ENCODE measurements at places on chromosomes 6 and 20.

DNA sequence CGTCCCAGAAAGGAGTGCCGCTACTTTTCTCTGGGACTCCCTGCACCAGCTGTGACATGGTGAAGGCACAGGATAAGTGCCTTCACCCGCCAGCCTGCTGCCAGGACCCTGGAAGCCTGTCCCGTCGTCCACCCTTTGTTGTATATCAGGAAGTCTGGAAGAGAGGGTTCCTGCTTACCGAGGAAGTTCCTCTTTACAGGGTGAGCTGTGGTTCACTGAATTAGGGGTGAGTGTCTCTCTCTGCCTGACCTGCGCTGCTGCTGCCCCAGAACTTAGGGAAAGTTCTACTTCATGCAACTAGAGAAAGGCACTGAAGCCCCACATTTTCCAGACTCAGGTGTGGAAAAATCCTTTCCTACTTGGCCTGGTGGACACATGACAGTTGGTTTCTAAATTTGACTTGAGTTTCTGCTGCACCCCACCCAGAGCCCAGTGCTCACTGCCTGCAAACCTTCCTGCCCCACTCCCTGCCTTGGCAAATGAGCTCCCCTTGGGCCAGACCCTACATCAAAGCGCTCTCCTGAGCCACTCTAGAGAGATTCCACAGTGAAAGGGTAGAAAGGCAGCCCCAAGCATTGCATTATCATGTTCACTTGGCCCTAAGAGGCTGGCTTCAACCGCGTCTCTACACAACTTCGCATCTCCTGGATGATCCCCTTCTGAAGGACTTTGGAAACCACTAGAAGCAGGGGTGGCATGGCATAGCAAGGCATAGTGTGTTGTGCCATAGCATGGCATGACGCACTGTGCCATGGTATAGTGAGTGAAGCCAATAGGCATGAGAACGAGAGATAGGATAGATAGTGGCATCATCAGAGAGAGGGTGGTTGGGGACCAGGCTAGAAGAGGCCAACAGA is 215.8 kb upstream of the CDYL start:
- no peak for DNase-seq

- no peak for DNase-seq
Measured at GRCh38 chr6:20875369-20875963, 341.2 kb downstream of the CDKAL1 start.

GRCh38 chr6:159981403-159982245 is 12.7 kb downstream of the IGF2R start:
- DNase-seq = no peak

GRCh38 chr6:134436281-134436815 is 118.4 kb upstream of the SGK1 start:
- no peak for DNase-seq

DNA sequence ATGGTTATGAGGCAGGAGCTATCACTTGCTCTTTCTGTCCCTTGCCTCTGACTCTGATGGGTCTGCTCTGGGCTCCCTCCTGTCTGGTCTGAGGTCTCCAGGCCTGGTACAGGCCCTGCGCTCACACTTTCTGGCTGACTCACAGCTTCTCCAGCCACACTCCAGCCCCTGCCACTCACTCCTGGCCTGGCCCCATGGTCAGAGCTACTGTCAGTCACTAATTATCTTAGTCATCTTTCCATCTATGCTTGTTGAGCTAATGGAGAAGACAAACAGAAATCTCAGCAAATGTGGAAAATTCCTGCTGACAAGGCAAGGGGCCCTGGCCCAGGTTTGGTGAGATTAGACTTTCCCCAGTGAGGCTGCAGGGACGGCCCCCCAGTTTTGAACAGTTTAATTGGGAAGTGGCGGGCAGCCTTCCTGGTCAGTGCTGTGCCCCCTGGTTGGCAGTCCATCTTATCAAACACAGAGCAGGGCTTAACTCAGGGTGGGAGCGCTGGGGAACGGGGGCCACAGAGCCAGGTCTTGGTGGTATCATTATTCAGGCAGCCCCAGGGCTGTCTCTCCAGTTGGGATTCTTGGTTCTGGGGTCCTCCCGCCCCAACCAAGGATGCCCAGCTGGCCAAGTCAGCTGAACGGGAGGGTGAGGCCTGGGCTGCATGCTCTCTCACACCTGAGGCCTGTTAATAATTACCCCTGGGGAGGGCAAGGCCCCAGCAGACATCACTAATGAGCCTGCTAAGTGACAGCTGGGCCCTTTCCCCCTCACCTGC is 63.4 kb downstream of the VEGFA start:
- no peak for DNase-seq

DNA sequence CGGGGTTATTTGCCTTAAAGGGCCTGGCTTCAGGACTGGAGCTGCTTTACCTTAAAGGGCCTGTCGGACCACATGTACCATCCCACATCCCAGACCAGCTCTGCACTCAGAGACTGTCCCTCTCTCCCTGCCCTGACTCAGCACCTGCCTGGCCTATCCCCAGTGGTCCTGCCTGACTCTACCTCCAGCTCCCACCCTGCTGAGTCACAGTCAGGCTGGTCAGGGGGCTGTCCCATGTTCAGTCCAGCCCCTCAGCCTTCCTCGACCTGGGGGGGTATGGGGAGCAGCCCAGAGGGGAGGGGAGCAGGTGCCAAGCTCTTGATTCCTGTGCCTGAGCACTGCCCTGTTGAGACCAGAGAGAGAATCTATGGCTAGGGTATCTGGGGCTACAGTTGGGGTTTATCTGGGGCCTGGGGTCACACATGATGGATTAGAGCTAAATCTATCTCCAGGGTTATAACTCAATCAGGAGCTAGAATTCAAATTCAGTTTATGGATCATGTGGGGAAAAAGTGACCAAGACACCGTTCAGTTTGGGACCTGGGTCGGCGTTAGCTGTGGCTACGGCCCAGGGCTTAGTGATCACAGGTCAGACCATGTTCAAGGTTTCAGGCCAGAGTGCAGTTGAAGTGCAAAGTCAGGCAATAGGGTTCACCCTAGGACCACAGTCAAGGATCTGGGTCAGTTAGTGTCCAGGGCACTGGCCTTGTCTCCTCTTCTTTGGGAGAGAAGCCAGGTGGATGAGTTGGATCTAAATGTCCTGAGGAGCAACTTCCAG is 9.4 kb upstream of the TRIB3 start:
- no peak for DNase-seq

DNA sequence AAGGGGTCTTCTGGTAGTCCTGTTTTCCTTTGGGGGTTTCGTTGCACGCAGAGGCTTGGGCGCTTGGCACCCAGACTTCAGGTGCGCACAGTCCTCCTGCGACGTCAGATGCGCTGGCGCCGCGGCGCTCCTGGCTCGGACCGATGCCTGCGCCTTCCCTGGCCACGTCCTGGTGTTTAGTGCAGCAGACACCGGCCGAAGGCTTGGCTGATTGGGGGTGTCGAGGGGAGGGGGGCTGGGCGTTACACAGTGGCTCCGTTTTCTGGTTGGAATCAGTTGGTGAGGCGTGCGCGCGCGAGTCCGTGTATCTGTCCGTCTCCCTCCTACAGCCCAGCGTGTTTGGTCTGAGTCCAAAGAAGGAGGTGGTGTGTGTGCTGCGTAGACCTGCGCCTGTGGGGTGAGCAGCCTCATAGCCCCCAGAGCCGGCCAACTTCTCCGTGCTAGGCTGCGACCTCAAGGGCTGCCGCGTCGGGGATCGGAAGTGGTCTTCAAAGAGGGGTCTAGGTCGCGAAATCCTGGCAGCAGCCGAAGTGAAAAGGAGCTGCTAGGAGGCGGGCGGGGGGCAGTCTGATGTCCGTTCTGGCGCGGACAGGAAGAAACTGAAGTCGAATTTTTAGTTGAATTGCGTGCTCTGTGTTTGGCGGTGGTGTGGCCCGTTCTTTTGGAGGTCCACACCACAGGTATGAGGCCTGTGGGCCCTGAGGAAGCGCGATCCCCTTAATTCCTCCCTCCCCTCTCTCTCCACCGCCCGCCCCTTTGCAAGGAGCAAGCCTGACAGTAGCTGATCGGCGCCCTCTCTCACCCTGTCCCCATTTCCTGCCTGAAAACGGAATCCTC is 1.5 kb downstream of the SYNDIG1 start:
- DNase-seq = no peak

GRCh38 chr20:41011551-41012067 is 17.0 kb upstream of the TOP1 start:
- no peak for DNase-seq

- DNase-seq = no peak
Measured at GRCh38 chr6:167113047-167113754, 9.7 kb upstream of the CCR6 start.

DNA sequence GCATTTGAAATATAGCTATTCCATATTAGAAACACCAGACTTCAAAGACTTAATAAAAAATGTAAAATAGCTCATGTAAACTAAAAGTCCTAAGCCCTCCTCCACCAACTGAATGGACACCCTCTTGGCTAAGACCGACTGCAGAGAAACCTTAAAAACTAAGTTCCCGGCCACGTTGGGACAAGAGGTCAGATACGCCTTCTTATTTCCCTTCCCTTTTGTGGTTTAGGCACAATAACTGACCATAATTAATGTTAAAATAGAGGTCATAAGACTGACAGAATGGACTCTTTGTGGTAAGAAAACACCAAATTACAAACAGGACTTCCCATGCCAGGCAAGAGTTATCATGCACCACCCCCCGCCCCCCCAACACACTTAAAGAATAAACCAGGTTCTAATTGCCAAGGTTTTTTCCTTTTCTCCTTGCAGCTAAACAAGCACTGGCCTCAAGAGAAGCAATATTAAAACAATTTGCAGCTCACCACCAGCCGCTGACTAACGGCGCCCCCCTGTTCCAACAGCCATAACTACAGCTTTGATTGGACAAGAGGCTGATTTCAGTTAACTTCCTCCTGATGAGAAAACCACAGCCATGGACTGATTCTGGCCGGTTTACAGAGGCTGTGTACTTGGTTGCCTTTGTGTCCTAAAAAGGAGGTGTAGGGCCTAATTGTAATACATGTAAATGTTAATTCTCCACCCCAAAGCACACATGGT is 10.7 kb upstream of the LAMP5 start:
- no peak for DNase-seq

- DNase-seq = no peak
Measured at GRCh38 chr6:110398778-110399177, 16.6 kb downstream of the DDO start.

GRCh38 chr20:2840138-2840966 is at the start of the genes PCED1A and VPS16:
Gene PCED1A (minus strand): TSS chr20:2840655. CDS start chr20:2839912, 743 bp downstream.
Gene VPS16 (plus strand): TSS chr20:2840745. CDS start chr20:2840775, 30 bp downstream.
- no peak for DNase-seq

DNA sequence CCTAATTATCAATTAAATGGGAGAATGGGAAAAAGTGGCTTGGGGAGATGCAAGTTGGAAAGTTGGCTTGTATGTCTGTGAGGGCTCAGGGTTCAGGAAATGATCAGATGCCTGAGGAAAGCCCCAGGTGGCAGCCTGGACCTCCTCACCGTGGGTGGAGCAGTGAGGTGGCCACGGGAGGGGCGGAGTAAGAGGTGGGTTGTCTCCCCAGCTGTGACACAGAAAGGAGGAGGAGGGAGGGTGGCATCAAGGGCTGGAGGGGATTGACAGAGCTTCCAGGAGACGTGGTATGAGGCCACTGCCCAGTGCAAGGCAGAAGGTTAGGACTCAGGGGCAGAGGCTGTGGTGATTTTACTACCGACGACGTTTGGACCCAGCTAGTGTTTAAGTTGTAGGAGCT is 672.2 kb downstream of the PRKN start:
- no peak for DNase-seq

GRCh38 chr6:20156824-20157223 is 55.4 kb downstream of the MBOAT1 start:
- no peak for DNase-seq

DNA sequence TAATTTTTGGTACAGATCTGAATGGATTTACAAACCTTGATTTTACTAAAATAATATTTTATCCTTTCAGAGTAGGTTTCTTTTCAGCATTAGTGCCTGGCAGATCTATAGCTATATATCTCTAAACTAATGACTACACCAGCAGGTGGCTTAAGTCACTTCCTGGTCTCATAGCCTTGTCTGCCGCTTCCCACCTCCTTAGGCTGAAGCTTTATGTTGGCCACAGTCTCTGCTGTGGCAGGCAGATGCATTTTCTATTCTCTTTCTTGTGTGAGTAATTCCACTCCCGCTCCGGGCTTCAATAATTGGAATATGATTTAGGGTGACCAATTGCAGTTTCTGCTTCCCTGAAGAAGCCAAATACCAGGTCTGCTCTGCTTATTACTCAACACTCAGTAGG is 226.8 kb upstream of the HS3ST5 start:
- DNase-seq = no peak

DNA sequence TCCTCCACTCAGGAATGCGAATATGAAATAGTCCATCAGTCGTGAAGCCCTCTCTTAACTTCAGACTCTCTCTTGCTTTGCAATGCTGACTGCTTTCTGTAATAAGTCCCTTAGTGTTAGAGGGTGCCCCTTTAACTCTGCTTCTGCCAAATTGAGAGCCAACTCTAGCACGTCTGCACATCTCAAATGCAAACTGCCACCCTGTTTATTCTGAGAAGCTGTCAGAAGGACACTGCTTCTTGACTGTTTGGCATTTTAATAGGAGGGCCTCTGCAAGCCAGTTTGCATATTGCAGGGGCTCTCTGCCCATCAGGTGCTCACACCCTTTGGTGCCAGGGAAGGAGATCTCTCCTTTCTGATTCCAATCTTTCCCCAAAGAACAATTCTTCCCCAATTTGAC is 589.8 kb upstream of the CDH4 start:
- DNase-seq = no peak

GRCh38 chr6:150717419-150717818 is 117.7 kb downstream of the PLEKHG1 start:
- DNase-seq = no peak

DNA sequence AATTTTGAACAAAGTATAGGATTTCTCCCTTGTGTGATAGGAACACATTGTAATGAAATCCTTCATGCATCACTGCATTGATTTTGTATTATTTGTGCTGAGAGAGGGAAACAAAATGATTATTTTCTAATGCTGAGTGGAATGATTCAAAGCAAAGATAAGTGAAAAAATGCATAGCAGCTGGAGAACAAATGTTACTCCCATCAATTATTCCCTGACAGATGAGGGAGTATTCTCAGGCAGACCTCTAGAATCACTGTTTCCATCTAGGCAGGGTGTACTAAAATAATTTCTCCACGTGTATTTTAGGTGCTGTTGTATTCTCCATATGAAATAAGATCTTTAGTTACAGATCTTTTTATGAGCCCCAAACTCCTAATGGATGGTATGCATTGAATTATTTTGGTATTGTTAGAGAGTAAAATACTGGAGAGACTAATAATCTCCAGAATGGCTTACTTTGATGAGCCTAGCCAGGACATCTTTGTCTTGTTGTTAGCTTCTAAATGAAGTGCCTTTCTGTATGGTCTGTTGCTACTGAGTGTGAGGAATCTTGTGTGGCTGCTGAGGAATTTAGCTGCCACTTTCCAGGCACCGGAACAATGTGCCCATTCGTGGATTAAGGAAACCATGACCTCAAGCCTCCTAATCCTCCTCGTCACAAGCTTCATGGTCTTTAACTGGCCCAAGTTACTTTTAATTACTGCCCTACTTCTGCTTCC is 39.6 kb downstream of the RNF217 start:
- DNase-seq = no peak

GRCh38 chr6:151763303-151763702 is 44.2 kb upstream of the ESR1 start:
- no peak for DNase-seq

- DNase-seq = no peak
Measured at GRCh38 chr6:41367700-41368099, 32.3 kb downstream of the NCR2 start.

Measured in cortex of kidney (tissue), 1 donor.